OCI-M1 (cell line): ENCODE measurements at places on chromosomes 5 and 9.

DNA sequence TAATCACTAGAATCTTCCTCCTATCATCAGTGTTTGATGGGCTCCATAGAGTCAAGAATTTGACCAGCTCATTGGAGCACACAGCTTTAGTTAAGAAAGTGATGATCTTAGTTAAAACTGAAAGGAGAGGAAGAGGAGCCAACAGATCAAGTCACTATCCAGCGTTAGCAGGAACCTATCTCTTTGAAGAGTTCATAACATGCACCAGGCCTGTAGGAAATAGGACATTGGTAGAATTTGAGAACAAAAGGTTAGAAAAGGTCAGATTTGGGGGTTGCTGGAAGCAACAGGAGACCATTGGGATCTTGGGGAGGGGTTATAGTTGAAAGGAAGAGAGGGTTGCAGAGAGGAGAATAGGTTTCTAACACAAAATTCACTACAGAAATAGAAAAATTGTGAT lies 11.4 kb upstream of the ADRA1B start:
- DNase-seq = no peak

GRCh38 chr5:151571270-151572173 lies 19.6 kb downstream of the FAT2 start:
- DNase-seq = no peak

GRCh38 chr9:122055701-122056100 lies 37.4 kb downstream of the TTLL11 start:
- DNase-seq = peak; percentile 75

- DNase-seq = no peak
These were observed 113.6 kb upstream of the LIFR start for GRCh38 chr5:38670066-38670465.

GRCh38 chr9:629146-629545 lies 212.4 kb upstream of the DMRT1 start:
- DNase-seq = no peak

GRCh38 chr5:157731272-157732129 lies at the start of gene THG1L:
Gene THG1L, plus strand, starts transcription at chr5:157731420. Its CDS starts 21 bp downstream, at chr5:157731441.
- peak; percentile 98 for DNase-seq

DNA sequence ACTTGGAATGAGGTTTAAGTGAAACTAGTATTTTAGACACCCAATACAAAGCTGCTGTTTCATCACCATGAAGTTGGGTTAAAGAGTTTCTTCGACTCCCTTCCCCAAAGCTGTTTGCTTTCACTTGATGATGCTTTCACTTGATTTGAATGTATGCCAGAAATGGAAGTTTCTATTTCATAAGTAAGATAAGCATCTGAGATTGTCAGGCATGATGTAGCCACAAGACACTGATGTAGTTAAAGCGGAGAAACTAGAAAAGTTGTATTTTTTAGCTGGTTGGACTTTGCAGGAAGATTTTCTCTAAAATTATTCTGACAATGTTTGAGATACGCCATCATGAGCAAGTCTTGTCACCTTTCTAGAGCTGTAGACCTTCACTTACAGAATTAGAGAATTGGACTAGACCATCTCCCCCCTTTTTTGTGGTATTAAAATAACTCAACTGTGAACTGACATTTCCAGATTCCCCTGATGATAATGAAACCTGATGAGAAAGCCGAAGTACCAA lies 20.0 kb downstream of the MOCS2 start:
- no peak for DNase-seq

DNA sequence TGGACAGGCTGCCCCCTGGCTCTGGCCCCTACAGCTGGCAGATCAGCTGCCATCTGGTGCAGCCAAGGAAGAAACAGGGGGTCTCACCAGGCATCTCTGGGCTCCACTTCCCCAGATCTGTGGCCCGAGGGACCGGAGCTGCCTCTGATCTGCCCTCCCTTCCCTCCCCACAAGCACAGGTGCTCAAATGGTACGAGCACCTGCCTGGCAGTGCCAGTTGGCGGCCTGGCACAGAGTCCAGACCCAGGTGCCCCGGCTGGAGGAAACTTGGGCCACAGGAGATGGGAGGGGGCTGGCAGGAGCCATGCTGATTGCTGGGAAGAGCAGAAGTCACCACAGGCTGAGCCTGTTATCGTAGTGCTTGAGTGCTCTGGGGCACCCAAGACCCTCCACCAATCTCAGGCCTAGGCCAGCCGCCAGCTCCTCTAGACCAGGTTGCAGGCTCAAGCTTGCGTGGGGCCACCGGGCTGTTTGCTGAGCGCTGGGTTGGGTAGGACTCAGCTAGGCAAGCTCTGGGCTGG lies 5.0 kb upstream of the CAMK2A start:
- DNase-seq = no peak

- no peak for DNase-seq
These were observed 69.0 kb upstream of the SLC12A2 start for GRCh38 chr5:128014578-128014977.

DNA sequence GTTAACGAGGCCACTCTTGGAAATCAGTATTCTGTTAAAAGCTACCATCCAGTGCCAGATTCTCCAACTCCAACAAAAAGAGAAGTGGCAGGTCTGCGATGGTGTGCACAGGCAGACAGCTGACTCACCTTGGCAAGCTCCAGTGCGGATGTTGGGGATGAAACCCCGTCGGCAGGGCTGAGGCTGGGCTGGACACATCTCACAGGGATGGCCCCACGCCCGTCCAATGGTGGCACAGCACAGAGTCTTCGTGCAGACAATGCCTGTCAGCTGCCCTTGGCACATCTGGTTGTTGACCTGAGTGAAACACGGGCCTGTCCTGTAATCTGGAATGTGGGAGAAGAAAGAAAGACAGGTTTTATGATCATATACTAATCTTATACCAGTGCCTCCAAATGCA lies 73.4 kb downstream of the FBN2 start:
- no peak for DNase-seq

DNA sequence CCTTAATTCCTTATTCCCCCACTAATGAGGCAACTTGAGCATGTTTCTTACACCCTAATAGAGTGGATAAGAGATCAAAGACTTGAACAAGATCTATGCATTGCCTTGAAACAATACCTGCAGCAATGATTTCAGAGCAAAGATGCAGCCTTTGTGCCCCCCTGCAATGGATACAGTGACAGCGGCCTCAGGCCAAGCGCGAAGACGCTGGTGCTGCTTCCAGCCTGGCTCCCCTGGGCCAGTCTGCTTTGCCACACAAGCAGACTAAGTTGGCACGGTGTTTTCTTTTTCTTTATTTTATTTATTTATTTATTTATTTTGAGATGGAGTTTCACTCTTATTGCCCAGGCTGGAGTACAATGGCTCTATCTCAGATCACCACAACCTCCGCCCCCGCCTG lies 179.8 kb upstream of the S1PR3 start:
- DNase-seq = no peak

GRCh38 chr9:110087605-110088004 lies 120.4 kb downstream of the C9orf152 start:
- DNase-seq = no peak

DNA sequence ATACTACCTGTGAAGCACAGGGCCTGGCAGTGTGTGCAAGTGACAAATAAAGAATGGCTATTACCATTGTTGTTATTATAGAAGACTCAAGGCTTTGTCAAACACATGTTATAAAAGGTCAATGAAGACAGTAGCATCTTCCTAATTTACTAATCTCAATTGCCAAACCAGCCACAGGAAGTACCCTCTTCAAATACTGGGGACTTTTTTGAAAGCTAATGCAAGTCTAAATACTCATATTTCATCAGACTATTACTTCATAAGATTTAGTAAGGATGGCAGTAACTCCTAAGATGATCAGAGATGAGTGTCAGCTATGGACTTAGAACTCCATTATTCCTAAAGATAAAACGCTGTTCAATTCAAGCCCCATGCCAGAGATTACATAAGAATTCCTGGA lies 43.0 kb downstream of the GNAQ start:
- DNase-seq = no peak

DNA sequence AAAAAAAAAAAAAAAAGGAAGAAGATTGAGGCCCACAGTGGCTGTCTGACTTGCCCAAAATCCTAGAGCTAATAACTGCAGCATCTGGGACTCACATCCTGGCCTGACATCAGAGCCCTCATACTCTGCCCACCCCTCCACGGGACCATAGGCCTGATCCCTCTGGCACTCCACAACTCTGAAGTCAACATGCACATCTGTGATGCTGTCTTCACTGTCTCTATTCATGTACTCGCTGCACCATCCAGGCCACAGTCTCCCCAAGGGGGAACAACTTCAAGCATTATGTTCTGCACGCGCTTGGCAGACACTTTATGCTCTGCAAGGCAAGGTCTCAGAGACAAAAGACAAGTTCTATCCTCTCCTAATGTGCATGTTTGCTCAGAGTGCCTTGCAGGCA lies 158.2 kb downstream of the SPOCK1 start:
- no peak for DNase-seq

- DNase-seq = no peak
These were observed 4.9 kb upstream of the SH3PXD2B start for GRCh38 chr5:172458976-172459782.

DNA sequence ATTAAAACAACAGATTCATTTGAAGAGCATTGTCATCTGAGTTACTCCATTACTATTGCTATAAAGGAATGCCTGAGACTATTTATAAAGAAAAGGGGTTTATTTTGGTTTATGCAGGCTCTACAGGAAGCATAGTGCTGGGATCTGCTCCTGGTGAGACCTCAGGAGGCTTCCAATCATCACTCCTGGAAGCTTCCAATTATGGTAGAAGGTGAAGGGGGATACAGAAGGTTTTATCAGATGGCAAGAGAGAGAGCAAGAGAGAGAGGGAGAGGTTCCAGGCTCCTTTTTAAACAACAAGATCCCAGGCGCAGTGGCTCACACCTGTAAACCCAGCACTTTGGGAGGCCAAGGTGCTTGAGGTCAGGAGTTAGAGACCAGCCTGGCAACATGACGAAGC lies 63.5 kb downstream of the ASS1 start:
- DNase-seq = no peak

DNA sequence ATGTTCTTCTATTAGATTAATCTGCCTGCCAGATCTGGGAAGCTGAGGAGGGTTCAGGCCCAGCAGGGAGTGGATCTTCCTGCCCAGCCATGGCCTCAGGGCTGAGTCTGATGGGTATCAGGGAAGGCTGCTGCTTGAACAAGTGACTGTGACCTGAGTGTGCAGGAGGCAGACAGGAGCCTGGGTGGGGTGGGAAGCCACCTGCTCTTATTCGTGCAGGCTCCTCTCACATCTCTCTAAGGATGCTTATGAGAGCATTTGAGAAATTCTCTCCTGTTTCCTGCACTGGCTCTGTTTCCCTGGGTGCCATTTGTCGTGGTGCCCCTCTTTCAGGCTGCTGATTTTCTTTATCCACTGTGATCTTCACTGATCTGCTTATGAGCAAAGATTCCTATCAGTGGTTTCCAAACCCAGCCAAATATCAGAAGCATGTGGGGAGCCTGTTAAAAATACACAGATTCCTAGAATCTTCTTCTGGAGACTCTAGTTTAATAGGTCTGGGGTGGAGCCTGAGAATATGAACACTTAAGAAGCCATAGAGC lies 2.1 kb downstream of the RGS3 start:
- no peak for DNase-seq

DNA sequence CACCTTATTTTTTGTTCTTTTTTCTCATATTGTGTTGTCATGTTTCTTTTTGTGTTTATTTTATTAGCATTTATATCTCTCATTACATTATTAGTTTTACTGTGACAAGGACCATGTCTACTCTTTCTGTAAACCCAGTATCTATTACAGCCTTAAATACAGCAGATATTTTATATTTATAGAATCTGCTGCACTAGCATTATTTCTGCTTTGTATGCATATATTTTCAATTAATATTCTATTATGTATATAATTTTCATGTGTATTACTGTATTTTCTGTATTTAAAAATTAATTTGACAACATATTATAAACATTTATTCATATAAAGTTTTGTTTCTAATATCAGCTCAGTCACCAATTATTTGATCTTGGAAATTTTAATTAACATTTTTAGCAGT lies 19.5 kb upstream of the C6 start:
- DNase-seq = no peak

DNA sequence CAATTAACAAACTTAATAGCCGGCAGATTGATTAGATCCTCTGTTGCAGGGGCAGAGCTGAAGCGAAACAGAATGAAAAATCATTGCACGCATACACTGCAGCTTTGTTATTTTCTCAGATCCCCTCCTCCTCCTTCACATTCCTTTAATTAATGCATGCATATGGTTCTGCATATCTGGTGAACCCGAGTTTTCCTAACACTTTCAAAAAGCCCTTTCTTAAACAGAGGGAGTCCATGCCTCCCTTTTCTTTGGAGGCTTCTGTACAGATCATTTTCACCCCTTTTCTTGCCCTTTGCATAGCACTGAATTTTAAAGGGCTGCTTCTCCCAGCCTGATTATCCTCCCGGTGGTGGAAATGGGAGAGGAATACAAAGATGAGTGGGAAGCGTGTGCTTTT lies 136.6 kb upstream of the TBCA start:
- no peak for DNase-seq

DNA sequence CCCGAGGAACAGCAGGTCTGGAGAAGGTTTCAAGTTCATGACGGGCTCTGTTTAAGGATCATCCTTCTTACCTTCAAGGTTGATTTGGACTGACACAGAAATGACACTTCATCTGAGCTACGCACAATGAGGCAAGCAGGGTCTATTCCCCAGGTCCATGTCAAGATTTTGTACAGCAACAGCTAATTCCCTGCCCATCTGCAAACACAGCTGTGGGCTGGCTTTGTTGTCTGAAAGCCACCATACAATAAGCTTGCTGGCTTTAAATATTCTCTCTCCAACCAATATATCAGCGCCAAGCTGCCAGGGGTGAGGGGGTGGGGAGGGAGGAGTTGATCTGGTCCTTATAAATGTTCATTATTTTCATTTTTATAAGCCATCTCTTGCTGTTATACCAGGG lies 92.0 kb downstream of the OTULIN start:
- DNase-seq = no peak

GRCh38 chr5:10454591-10455276 lies 13.1 kb downstream of the ROPN1L start:
- no peak for DNase-seq

GRCh38 chr9:9612755-9613154 lies 1000.0 kb downstream of the PTPRD start:
- no peak for DNase-seq

- DNase-seq = no peak
These were observed 29.7 kb downstream of the SLC36A1 start for GRCh38 chr5:151477101-151477500.

DNA sequence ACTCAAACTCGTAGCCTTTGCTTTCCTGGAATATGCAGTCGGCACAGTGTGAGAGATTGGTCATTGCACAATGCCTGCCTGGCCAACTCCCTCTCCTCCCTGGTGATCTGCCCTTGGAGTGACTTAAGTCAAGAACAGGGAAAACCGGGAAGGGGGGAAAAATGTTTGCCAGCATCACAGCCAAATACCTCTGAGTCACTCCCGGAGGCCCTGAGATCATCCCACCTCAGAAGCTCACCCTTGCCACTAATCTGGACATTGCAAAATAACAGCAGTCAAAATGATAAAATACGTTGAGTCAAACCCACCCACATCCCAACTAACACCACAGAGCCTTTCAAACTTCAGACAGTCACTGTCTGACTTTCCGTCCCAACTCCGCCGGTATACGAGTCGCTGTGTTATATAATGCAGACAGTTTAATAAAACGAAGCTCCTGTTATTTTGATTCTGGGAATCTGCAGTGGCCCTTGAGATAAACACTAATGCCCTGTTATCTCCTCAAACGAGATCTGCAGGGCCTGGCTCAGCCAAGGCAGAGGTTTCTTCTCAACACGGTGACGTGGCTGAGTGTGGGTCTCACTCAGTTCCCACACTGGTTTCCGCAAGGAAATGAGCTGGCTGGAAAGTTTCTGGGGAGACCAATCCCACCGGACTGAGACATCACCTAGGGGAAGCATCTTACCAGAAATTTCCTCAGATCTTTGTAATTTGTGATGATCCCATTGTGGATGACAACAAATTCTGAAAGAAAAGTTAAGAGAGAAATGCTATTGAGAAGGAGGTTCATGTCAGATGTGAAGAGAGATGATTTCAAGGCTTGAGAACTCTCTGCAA lies 22.1 kb downstream of the GFPT2 start:
- peak; percentile 70 for DNase-seq
